ENCODE measurements at places on chromosomes 13 and 19. TPM values are rescaled to one million over a fixed set of nuclear protein-coding genes. Genes with fewer than 3 reads are reported as not detected.

IZUMO2 gene
- polyA plus RNA-seq = not detected

KCNK6 gene
- 2.5 TPM for polyA plus RNA-seq

ARL11 gene
- polyA plus RNA-seq = 0.31 TPM

SLC17A7 gene
- 1.4 TPM for polyA plus RNA-seq

DOCK6 gene
- polyA plus RNA-seq = 31.3 TPM

EFNB2 gene
- polyA plus RNA-seq = 23.7 TPM

GIPC3 gene
- 1.6 TPM for polyA plus RNA-seq

ZNF358 gene
- 44.4 TPM for polyA plus RNA-seq

DNA sequence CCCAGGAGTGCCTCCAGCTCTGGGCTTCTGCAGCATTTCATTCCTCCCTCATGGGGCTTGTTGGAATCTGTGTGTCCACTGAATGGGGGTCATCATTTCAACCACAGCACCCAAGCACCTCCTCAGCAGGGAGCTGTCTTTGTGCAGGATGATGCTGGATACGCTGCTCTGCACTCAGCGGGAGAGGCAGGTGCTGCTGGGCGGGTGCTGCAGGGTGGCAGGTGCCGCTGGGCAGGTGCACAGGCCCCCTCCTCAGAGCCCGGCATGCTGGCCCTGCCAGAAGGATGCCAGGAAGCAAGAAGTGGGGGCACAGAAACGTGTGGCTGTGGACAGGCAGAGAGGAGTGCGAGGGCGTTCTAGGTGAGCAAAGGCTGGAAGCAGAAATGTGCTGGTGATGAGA, 121.8 kb upstream of the VSTM2B start:
- no peak for DNase-seq

- no peak for DNase-seq
Observed at GRCh38 chr19:5112681-5113575, 144.0 kb downstream of the KDM4B start.

DNA sequence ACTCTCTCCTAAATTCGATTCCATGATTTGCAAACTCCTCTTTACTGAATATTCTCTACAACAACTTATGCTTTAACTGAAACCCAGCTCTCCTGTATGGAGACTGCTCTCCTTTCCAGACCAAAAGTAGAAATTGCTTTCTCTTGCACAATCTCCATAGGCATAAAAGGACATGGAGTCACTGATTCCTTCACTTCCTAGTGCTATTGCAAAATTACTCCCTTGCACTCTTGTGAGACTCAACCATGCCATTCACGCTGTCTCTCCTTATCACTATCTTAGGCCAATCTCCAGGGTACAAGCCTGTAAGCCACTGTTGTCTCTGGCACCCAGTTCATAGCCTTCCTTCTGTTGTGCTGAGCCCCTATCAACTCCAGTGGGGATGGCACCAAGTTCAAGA, 30.6 kb downstream of the SERPINE3 start:
- no peak for DNase-seq

GRCh38 chr13:20492641-20493040, 33.0 kb downstream of the CRYL1 start:
- peak; percentile 27 for DNase-seq

- DNase-seq = no peak
Observed at GRCh38 chr13:99218969-99219368, 18.3 kb downstream of the UBAC2 start.

DNA sequence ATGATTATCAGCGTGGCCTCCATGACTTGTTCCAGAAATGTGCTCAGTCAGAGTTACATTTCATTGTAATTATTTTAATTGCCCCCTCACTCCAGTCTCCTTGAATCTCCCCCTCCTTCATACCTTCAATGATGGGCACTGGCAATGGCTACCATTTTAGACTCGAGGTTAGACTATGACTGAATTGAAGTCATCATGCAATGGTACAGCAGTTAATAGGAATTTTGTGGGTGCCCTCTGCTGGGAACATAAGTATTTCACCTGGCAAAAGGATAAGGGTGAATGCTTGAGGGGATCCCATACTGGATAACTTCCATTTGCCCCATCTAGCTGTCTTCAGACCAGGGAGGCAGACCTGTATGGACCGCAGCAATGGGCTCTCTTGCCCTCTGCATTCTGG, 32.2 kb upstream of the USP12 start:
- DNase-seq = no peak

GRCh38 chr13:51006067-51006845, 96.7 kb downstream of the RNASEH2B start:
- peak; percentile 33 for DNase-seq

DNA sequence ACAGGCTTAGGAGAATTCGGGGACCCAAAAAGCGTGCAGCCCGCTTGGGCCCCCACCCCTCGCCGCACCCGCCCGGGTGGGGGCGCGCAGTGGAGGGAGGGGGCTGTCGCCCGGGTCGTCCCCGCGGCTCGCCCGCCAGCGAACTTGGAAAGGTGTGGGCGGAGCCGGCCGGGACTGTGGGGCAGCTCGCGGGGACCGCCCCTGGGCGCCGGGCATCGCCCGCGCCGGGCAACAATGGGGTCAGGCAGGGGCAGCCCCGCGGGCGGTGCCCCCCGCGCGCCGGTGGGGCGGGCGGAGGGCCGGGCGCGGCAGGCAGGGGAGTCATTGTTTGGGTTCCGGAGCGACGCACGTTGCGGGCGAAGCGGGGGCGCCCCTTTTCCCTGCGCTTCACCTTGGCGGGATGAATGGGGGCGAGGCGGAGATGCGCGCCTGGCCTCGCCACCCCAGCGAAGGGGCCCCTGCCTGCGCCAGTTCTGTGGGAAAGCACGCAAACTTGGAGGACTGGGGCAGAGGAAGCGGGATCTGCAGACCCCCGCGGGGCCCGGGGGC, 647 bp upstream of the KLF12 start:
- DNase-seq = no peak

GRCh38 chr13:106089261-106089980, 446.0 kb downstream of the EFNB2 start:
- no peak for DNase-seq

GRCh38 chr19:4986471-4986891, 17.6 kb downstream of the KDM4B start:
- no peak for DNase-seq

DNA sequence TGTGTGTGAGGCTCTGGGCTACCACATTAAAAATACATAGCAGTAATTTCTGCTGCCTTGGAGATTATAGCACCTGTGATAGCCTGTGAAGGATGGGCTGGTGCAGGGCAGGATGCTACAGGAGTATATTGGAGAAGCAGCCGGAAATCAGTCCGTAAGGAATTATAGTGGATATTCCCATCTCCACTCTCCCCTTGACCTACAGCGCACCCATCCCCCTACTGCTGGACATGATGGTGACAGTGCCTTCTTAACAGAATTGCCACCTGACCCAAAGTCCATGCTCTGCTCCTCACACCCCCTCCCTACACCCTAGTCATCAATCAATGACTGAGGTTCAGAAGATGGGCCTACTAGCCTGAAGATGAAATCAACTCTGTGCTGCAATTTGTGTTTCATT, 376.0 kb downstream of the GPC5 start:
- no peak for DNase-seq

DNA sequence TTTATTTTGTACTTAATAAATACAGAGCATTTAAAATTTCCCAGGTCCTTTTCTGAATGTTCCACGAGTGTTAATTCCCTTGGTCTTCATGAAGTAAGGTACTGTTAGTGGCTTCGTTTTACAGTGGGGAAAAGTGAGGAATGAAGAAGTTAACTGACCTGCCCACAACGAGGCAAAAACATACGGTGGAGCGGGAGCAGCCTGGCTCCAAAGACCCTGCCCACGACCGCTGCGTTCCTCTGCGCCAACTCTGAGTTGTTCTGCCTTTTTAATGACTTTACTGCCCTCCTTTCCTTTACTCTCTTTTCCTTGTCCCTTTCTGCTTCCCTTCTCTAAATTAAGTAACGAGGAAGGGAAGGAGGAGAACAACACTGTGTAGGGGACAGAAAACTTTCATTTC, 392.9 kb downstream of the PCDH9 start:
- DNase-seq = no peak

DNA sequence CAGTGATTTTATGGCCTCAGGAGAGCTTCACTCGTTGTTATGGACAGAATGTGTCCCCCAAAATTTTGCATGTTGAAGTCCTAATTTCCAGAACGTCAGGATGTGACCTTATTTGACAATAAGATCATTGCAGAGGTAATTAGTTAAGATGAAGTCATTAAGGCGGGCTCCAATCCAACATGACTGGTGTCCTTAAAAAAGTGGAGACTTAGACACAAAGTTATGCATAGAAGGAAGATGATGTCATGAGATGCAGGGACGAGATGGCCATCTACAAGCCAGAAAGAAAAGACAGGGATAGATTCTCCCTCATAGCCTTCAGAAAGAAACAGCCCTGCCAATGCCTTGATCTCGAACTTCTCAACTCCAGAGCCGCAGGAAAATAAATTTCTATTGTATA, 25.8 kb upstream of the SPATA13 start:
- no peak for DNase-seq

- no peak for DNase-seq
Observed at GRCh38 chr13:54356849-54357248, 1328.2 kb downstream of the OLFM4 start.

GRCh38 chr13:73059460-73060250, 850 bp downstream of the KLF5 start:
- peak; percentile 55 for DNase-seq

GRCh38 chr13:84630476-84630875, 748.2 kb upstream of the SLITRK1 start:
- no peak for DNase-seq

- no peak for DNase-seq
Observed at GRCh38 chr19:12199757-12200419, 37.0 kb downstream of the ZNF136 start.

- no peak for DNase-seq
Observed at GRCh38 chr13:83568019-83568418, 314.3 kb downstream of the SLITRK1 start.

GRCh38 chr19:2451138-2451537, 5.6 kb downstream of the LMNB2 start:
- no peak for DNase-seq

DNA sequence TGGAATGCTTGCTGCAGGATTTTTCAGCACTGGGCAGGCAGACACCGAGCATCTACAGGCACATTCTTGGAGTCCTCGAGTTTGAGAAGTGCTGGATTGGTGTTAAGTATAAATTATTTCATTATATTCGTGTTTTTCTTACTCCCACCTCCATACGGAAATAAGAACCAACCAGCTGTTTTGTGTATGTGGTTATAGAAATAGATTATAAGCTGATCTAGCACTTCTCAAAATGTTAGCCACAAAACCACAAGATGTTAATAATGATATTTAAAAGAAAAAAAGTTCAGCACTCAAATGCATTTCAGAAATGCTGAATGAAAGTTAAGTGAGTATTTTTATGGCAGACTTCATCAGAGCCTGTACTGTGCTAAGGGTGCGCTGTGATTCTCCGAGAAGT, 24.0 kb upstream of the TEX29 start:
- DNase-seq = no peak

DNA sequence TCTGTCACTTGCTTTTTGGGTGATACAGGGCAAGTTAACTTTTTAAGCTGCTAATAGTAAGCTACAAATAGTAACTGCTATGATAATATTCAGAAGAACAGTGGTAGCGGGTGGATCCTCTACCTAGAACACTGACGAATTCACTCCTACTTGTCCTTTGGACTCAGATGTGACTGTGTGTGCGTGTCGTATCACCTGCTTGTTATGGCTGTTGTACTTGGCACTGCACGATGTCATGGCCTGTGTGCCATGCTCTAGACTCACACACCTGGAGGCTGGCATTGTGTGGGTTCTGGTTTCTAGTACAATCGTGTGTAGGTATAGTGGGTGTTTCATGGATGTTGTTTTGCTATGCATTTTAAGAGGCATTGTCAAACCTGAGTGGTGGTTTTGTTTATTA, 130.8 kb downstream of the ATP8A2 start:
- DNase-seq = no peak

DNA sequence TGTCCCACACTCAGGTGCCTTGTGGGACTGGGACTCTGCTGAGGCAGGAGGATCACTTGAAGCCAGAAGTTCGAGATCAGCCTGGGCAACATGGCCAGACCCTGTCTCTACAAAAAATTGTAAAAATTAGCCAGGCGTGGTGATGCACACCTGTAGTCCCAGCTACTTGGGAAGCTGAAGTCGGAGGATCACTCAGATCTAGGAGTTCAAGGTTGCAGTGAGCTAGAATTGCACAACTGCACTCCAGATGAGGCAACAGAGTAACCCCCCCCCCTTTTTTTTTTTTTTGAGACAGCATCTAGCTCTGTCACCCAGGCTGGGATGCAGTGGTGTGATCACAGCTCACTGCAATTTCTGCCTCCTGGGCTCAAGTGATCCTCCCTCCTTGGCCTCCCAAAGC, 11.0 kb upstream of the SYDE1 start:
- no peak for DNase-seq

DNA sequence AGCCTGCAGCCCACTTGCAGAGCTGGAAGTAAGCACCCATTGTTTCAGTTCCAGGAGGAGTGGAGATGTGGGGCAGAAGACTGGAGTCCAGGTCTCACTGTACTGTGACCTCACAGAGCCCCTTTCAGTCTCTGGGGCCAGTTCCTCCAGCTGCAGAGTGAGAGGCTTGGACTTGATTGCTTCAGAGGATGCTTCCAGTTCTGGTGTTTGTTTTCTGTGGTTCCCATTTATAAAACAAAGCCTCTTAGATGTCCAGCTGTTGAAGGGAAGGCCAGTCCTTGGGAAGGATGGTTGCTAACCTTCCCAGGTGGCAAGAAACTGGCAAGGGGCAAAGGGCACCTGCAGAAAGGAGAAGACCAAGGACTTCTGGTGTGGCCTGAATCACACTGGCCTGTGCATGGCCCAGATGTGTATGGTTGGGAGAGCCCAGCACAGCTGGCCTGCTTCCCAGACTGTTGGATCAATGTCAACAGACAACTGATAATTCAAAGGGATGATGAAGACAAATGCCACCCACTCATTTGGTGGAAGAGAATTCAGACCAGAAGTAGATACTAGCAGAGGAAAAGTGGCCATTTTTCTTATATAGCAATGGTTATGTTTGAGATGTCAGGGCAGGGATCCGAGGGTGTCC, 218.5 kb downstream of the ZNF536 start:
- peak; percentile 12 for DNase-seq

GRCh38 chr13:108961542-108962125, 332.2 kb downstream of the MYO16 start:
- peak; percentile 68 for DNase-seq

DNA sequence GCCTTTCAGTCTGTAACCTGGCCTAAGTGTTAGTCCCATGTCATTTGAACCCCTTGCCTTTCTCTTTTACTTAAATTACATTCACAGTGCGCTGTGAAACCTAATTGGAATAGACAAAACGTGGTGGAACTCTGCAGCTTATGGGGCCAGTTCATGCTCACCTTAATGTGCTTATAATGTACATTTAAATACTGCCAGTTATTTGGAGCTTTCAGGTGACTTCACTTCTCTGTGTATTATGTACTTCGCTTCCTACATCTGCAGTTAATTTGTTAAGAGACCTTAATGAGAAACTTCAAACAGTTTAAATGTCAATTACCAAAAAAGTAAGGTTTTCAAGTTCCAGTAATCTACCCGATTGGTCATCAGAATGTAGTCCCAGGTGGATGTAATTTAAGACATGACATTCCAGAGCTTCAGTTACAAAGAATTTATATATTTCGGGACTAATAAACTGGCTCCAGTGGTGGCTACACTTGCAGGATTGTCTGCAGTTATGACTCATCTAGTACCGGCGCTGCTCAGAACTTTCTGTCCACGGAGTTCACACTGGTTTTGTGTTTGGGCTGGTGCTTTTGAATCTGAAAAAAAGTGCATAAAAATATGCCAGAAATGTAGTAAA, 125.3 kb downstream of the TM9SF2 start:
- no peak for DNase-seq

GRCh38 chr19:48365602-48366001, 1.4 kb downstream of the SYNGR4 start:
- no peak for DNase-seq

- DNase-seq = peak; percentile 18
Observed at GRCh38 chr13:69450245-69450644, 657.4 kb upstream of the ATXN8OS start.

GRCh38 chr19:23698711-23699520, 11.9 kb upstream of the ZNF675 start:
- no peak for DNase-seq

Measured in muscle of back (tissue), 13 donors.